CD8-positive, alpha-beta T cell (primary cell): ENCODE measurements at places on chromosomes 4 and X.

GRCh38 chr4:82381661-82382296, 8.0 kb upstream of the HNRNPD start:
- DNase-seq = no peak

- DNase-seq = no peak
These were observed 48.5 kb upstream of the CYSLTR1 start for GRCh38 chrX:78375894-78376293.

- DNase-seq = no peak
These were observed 831.9 kb downstream of the TRIML1 start for GRCh38 chr4:188971125-188971524.

DNA sequence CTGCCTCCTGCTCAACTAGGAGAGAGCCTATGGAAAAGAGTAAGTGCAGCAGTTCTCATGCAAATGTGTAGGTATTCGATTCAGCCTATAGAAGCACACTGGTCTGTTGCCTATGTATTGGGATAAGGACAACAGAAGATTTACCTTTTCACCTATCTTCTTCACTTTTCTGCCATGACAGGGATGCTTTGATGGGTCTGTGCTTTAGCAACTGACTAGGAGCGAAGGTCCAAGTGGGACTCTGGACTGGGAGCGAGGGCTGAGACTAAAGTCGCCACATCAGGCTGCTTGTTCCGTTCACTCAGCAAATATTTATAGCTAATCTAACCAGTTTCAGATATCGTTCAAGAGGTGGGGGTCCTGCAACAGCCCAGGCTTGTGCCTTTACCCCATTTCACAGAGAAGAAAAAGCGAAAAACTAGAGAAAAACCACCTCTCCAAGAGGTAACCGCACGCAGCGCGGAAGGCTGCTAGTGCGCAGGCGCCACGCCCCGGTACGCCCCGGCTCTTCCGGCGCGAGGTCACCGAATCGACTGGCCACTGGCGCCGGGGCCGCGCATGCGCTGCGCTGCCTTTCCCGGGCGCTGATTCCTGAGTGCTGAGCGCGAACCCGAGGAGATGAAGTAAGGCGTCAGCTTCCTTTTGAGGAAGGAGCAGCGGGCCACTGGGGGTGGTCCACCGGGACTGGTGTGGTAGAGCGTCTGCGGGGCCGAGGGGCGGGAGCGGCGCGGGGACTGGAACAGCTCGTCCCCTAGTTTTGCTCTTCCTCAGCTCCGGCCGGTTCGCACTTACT, at the start of gene RBMX2:
Gene RBMX2 (plus strand): TSS at position 573 of the 793 bp plus-strand sequence. CDS start 46 bp downstream, at position 619.
- DNase-seq = peak; percentile 77

DNA sequence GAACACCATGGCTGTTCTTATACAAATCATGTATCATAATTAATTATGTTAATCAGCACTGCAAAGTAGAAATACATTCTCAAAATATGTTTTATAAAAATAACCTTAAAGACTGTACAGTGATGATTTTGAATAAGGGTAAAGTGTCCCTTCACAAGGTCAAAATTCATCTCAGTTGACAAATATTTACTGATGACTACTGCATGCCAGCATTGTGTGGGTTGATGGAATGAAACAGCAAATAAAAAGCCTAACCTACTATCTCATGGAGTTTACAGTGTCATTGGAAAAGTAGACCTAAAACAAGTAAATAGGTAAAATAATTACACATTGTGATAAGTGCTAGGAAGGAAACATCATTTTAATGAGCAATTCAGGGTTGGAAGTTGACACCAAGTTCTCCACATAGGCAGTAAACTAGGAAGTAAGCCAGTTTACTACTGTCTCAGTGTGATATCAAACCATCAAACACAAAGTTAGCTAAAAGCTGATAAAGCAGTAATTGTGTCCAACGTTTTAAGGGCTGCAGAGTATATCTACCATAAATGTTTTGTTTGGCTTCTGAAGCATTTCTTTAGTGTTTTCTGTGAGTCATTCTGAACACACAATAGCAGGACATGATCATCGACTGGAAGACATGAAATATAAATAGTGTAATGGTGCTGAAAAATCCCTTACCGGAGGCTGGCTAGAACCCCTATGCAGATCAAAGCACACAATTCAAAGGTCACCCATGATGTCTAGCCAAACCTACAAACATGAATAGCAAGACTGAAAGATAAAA, 221.8 kb downstream of the DACH2 start:
- DNase-seq = no peak

DNA sequence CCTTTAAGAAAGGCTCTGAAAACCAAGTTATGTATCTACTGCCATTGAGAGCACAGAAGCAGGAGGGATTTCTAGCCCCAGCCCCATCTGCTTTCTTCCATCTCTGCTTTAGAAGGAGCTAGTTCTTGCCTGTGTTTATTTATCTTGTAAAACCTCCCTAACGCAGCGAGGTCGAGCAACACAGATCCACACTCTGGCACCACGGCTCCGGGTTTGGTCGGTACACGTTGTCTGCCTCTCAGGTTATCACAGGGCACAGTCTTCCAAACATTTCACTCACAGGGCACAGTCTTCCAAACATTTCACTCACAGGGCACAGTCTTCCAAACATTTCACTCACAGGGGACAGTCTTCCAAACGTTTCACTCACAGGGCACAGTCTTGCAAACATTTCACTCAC, 69.7 kb upstream of the TLR3 start:
- no peak for DNase-seq

GRCh38 chr4:26785312-26785711, 75.3 kb upstream of the STIM2 start:
- no peak for DNase-seq

DNA sequence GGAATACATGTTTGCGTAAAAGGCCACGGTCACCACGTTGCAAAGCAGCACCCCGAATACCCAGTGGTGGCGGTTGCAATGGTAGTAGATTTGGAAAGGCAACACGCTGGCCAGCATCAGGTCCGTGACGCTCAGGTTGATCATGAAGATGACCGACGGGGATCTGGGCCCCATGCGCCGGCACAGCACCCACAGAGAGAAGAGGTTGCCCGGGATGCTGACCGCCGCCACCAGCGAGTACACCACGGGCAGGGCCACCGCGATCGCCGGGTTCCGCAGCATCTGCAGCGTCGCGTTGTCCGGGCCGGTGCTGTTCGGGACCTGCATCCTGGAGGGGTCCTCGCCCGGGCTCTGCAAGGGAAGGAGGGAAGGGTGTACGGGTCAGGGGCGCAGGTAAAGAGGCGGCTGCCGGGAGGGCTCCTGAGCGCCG, 13.5 kb upstream of the ASMTL start:
- DNase-seq = peak; percentile 15

DNA sequence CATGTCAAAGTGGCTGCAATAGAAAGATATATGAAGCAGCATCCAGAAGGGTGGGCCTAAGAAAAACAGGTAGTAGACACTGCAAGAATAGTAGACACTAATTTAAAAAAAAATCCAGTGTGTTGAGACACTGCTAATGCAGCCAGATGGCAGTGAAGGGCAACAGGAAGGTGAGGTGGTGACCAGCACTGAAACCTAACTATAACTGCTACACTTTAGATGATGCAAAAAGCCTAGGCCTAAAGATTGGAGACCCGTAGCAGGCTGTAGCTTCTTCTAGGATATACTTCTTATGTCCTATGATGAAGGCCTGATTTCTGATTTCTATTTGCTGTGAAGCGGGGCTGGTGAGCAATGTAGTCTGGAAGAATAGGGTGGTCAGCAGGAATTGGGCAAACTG, 38.7 kb upstream of the SH3KBP1 start:
- DNase-seq = peak; percentile 2

GRCh38 chr4:36214735-36215485, 29.4 kb downstream of the ARAP2 start:
- no peak for DNase-seq

DNA sequence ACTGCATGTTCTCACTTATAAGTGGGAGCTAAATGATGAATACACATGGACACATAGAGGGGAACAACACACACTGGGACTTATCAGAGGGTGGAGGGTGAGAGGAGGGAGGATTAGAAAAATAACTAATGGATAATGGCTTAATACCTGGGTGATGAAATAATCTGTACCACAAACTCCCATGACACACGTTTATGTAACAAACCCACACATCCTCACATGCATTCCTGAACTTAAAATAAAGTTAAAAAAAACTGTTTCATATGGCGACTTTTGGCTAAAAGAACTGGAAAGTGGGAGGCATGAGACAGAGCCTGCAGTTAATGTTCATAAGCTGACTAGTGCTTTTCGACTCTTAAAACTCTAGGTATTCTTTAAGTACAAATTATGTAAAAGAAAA, 98.9 kb upstream of the NPFFR2 start:
- DNase-seq = no peak

DNA sequence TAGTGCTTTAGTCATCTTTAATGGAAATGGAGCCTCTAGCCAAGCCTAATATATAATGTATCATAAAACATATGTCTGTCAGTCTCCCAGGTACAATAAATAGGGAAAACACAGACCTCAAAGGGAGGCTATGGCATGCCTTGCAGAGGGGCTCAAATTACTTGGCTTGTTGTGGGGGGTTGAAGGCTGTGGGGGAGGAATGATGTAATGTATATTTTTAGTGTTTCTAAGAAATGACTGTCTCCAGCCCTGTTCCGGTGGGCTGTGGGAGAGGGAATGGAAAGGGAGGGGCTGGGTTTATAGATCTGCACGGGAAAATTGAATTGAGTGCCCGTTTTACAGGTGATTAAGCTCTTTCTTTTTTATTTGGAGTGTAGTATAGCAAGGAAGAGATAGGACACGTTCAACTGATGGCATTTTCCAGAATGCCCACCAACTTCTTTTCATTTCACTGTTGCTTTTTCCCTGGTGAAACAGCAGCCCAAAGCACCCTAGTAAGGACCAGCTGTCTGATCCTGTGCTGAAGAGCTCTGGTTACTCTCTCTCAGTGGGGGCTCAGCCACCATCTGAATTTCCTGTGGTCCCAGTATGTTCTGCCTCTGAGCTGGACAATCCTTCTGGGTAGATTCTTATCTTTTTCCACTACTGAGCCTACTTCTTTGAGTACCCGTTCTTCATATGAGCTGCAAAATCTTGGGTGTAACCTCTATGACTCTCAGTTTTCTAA, 220.7 kb upstream of the CASK start:
- no peak for DNase-seq

DNA sequence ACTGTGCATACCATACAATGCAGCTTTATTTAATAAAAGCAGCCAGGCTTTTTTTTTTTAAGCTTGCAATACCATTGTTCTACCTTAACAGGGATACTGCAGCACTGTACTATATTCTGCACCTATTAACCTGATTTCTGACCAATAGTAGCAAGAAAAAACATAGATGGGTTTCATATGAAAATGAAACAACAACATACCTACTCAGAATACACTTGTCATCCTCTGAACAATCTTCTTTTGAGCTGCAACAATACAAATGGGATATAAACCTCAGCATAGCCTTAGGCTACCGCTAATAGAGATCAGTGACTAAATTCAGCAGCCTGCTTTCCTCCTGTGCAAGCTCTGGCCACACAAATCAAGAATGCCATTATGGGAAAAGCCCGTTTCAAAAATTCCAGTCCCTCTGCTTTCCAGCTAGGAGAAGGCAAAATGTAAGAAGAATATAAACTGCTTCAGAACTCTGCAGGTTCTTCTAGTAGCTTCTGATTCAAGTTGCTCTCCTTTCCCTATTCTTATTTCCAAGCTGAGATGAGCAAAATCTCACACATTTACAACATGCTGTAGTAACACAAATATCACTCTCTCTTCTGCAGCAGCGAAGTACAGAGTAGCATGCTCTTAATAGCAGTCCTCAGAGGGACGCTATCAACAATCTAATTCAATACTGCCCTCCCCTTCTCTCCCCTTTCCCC, 143.4 kb downstream of the KLHL13 start:
- DNase-seq = no peak

DNA sequence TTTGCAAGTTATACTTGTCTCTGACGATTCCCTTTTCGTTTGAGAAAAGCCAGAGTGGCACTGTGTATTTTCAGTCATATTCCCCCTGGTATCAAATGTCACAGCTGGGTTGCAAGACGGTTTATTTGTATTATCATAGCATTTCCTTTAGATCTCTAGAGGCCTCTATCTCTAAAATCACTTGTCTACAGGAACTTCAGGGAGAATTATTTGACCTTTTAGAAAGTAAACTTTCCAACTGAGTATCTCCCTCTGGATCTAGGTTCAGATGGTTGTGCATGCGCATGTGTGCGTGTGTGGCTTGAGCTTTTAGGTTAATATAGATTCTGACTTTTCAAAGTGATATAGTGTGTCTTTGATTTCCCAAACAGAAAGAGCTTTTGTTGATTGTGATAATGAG, 15.1 kb upstream of the TAB3 start:
- no peak for DNase-seq

DNA sequence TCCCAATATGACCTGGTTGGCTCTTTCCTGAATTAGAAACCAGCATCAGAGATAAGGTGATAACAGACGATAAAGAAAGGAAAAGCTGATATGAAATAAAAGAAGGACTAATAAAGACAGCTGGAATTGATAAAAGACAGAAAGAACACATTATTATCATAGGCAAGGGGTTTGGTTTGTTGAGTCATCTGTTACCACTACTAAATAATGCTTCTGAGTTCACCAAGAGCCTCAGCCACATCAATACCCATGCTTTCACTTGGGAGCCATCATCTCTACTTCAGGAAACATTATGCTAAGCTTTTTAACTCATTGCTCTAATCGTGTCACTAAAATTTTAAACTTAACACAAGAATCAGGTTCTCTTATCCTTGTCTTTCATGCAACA, 27.6 kb downstream of the ANXA5 start:
- no peak for DNase-seq

DNA sequence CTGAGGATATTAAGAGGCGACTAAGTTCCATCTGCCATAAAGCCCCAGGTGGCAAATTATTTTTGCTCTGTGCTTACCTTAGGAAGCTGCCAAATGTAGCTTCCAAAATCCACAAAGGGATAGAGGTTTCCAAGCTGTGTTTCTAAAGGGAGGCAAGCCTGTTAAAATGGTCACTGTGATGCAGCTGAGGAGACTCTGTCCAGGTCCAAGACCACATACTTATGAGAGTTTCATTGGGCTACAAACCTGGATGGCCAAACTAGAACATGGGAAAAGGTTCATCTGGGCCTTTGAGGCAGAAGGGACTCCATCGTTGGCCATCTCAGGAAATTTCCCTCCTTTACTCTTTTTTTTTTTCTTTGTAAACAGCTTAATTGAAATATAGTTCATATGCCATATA, 306.9 kb upstream of the FGF13 start:
- DNase-seq = no peak

DNA sequence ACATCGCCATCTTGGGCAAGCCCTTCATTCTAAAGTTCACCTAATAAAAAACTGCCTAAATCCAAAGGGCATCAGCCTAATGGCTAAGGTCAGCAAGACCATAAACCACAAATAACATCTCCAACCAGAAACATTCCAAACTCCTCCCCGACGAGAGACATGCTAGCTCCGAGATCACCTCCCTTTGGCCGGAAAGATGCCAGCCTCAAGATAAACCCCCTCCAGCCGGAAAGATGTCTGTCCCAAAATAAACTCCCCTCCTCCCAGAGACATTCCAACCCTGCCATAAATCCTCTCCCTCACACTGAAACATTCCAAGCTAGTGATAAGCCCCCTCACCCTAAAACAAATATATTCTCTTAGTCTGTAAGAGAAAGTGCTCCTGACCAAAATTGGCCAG, 13.3 kb upstream of the DYNLT3 start:
- DNase-seq = no peak
